Activated T-cell treated with anti-CD3 and anti-CD28 coated beads, Interleukin-2, amount 50 U/mL, for 72 hours (primary cell): ENCODE measurements at places on chromosomes 4 and X.

DNA sequence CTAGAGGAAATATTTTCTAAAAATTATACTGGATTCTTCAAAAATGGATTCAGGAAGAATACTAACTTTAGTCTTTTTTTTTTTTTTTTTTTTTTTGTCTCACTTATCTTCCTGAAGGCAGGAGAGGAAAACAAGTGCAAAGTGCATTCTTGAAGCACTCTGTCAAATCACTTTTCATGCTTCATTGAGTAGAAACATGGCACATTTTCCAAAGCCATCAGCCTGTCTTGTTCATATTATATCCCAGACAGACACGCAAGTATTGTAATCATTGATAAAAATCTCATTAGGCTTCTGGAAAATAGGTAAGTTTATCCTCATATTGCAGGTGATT is 1.2 kb downstream of the BBS12 start:
- no peak for DNase-seq

- no peak for DNase-seq
These were observed 14.5 kb downstream of the EVC2 start for GRCh38 chr4:5693871-5694270.

DNA sequence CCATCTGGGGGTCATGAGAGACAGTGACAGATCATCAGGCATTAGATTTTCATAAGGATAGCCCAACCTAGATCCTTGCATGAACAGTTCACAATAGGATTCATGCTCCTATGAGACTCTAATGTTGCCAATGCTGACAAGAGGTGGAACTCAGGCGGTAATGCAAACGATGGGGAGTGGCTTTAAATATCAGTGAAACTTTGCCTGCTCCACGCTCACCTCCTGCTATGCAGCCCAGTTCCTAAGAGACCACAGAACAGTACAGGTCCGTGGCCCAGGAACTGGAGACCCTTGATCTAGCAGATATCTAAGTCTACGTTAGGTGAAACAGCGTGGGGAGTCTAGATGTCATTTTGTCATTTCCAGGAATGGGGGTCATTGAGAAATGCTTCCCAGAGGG is 165.7 kb downstream of the OR13H1 start:
- DNase-seq: no peak

- no peak for DNase-seq
These were observed 61.1 kb upstream of the STS start for GRCh38 chrX:7086384-7086783.

DNA sequence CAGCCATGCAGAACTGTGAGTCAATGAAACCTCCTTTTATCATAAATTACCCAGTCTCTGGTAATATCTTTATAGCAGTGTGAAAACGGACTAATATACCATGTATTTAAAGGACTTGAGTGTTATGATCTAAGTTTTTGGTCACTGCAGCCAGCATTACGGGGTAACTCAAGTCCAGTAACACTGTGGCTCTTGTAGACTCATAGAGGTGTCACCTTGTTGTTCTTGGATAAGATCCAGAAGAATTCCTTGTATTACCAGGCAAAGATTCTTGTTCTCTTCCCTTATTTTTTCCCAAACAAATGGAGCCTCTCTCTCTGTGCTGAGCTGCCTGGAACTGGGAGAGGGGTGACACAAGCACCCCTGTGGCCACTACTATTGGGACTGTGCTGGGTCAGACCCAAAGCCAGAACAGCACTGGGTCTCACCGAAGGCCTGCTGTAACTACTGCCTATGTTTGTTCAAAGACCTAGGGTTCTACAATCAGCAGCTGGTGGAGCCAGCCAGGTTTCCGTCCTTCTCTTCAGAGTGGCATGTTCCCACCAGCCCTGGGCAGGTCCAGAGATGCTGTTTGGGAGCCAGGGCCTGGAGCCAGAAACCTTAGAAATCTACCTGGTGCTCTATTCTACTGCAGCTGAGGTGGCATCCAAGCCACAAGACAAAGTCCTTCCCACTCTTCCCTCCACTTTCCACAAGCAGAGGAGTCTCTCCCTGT is 43.7 kb upstream of the MED14 start:
- no peak for DNase-seq

- no peak for DNase-seq
These were observed 943.1 kb downstream of the ARAP2 start for GRCh38 chr4:35300996-35301774.

GRCh38 chrX:95505721-95506120 is 1178.9 kb upstream of the DIAPH2 start:
- DNase-seq: no peak

DNA sequence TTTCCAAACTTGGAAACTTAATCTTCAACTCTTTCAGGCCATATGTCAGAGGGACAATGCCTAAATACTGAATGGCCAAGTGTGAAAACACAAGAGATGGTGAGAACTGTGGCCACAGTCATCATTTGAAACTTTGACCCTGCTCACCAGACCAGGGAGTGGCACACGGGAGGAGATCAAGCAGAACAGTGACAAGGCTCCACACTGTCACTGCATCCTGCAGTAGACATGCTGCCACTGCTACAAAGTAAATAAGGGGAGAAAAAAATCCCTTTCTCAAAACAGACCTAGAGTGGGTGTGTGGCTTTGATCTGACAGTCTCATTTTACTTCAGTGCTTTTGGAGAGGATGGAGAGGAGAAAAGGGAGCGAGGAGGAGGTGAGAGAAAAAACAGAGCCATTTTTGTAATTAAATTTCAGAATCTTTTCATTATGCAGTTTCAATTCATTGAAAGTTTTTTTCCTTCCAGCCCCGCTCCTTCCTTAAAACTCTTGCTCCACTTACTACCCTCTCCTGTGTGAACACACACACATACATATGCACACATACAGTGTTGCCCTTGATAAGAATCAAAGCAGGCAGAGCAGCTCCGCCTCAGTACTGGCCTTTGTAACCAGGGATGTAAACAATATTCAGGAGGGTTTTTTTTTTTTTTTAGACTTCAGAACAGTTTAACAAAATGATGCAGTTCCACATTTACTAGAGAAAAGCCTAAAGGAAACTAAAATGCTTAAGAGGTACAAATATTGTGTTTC is 34.4 kb downstream of the NEXMIF start:
- DNase-seq: no peak

GRCh38 chr4:175789647-175790046 is 22.4 kb downstream of the GPM6A start:
- no peak for DNase-seq

GRCh38 chrX:100407147-100407783 is 2.8 kb downstream of the PCDH19 start:
- DNase-seq: no peak

DNA sequence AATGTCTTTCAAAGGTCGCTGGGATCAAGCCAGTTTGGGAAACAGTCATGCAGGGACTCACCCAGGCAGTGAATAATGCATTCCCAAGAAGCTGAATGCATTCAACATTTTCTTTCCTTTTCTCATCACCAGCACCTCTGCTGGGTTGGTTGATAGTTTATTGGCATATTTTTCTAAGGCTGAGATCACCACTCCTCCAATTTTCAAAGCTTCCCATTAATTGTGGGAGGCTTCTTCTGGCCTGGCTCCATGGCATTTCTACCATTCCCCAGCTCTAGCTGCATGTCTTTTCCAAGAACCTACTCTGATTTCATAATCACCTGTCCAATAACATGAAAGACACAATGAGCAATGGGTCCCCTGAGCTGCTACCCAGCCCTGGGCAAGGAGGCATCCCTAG is 35.8 kb downstream of the CHRDL1 start:
- DNase-seq: no peak

- DNase-seq: no peak
These were observed 251.9 kb upstream of the KLF3 start for GRCh38 chr4:38411981-38412536.

DNA sequence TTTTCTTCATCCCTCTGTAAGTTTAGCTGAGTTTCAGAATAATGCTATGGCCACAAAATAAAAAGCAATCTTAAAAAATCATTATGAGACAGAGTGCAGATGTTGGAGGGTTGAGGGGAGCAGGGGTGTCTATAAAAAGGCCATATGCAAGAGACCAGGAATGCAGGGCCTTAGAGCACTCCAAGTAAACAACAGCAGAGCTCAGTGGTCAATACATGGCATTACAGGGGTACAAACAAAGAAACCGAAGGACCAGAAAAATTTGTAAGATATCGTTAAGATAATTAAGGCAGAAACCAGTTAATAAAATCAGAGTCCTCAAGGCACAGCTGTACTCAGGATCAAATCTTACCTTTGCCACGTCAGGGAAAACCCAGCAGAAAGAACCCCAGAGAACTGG is 28.4 kb upstream of the NDST3 start:
- no peak for DNase-seq

GRCh38 chr4:84455697-84456096 is 43.4 kb downstream of the NKX6-1 start:
- no peak for DNase-seq

DNA sequence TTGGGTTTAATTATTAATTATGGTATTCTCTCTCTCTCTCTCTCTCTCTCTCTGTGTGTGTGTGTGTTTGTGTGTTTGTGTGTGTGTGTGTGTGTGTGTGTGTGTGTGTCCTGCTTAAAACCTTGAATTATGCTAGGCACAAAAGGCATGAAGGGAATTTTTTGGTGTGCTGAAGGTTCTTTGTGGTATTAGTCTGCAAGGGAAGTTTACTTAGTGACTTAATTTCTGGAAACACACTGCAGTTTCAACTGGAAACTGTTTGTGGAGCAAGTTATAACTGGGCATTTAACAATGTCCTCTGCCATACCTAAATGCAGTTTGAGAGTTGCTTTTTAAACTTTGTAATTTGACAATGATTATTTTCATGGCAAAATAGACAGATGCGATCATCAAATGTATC is 111.7 kb downstream of the FRMPD4 start:
- no peak for DNase-seq

GRCh38 chr4:158610790-158611189 is 60.9 kb downstream of the C4orf46 start:
- DNase-seq: no peak

DNA sequence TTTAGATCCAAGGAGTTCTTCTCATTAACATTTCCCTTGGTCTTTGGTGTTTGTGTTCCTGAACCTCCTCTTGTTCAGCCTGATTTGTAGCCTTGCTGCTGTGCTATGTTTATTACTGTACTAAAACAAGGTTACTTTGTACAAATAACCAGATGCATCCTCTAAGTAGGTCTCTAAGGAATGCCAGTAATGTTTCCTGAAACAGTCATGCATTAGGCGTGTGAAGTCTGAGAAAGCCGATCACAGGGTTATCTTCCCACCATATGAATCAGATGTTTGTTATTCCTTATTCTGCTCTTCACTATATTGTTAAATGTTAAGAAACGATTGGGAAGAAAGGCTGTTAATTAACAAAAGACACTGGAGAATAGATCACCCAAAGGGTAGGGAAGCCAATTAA is 66.9 kb downstream of the GALNTL6 start:
- DNase-seq: no peak

GRCh38 chr4:53861856-53862610 is 202.4 kb downstream of the CHIC2 start:
- no peak for DNase-seq

DNA sequence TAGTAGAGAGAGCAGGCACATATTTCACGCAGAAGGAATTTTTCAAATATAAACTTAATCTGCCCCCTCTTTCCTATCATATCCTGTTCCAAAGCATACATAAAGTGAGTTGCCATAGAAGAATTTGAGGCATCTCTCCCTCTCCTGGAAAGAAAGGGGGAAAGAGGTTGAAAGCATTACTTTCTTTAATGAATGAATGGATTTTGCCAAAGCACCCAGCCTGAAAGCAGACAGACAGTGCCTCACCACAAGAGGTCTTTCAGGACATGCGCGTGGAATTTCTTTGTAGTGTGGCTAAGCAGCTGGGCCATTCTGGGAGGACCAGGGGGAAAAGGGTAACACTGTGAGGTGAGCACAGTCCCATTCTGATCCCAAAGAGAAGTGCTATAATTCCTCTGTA is 651.4 kb downstream of the IQCM start:
- DNase-seq: no peak

GRCh38 chr4:16382571-16382970 is 156.3 kb upstream of the TAPT1 start:
- no peak for DNase-seq

DNA sequence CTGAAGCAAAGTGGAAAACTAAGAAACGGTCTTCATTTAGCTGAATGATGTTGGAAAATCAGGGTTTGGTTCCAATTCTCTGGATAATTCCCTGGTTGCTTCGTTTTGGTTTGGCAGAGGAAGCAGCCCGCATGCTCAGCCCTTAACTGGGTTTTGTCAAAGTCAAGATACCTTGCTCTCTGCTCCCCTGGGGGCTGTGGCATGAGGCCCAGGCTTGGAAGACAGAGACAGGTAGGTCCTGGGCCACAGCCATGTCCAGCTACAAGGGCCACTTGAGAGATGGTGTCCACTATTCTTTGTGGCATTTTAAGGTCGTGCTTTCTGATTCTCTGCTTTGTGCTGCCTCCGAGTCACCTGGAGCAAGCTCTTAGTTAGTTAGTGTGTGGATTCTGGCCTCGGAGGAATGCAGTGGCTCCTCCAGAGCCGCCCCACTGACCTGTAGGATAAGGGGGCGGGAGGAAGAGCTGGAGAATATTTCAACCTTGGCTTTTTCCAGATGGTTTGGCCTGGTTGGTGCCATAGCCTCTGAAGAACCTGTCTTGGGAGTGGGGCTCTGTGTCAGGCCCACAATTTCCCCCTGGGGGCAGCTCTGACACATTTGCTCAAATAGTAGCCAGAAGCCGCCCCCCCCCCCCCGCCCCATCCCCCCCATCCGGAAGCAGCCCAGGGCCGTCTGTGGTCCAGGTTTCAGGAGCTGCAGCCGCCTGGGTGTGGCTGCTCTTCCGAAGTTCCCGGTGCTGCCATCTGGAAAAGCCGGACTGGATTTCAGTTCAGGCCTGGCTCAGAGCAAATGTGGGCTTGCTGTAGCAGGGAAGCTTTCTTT is 147.1 kb downstream of the NHS start:
- no peak for DNase-seq

DNA sequence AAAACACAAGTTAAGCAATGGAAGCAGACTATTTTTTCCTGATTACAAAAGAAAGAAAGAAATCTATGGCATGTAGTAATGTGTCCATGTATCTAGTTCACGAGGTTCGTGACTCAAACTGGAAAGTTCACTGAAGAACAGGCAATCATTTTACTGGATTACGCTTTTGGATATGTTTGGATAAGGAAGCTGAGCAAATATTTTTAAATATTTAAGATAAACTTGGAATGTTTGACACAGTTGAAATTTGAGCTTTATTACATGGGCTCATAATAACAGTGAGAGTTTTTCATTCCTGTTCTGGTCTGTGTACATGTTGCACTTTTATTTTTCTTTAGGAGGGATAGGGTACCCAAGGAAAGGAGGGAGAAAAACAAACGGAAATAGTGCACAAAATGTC is 244.2 kb upstream of the GK2 start:
- DNase-seq: no peak
